ENCODE measurements at places on chromosomes 7 and 10. TPM values are rescaled to one million over a fixed set of nuclear protein-coding genes. Genes with fewer than 3 reads are reported as not detected.

DNA sequence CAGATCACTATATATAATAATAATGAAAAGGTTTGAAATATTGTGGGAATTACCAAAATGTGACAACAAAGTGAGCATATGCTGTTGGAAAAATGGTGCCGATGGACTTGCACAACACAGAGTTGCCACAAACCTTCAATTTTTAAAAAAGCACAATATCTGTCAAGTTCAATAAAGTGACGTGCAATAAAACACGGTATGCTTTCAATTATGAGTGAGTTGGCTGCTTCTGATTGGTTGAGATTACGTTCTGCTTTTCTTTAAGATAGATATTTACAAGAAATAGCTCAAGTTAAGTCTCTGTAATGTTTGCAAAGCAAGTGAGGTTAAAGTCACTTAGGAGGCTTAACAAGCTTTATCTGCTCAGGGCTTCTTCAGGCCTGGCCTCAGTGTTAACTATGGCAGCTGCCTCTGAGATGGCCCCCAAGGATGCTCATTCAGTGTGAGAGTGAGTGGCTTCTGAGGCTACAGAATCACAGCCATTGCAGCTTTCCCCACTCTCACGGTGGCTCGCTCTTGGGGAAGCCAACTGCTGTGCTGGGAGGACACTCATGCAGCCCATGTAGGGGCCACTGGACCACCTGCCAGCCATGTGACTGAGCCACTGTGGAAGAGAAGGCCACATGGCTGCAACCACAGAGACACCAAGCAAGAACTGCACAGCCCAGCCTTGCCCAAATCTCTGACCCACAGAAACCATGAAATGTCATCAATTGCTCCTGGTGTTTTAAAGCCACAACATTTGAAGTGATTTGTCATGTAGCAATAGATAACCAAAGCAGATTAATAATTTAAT lies 78.3 kb upstream of the TMEM72 start:
- no peak for DNase-seq

GRCh38 chr7:76509931-76510877 lies at the start of gene UPK3B:
Gene UPK3B (plus strand): TSS chr7:76510552. CDS start chr7:76510653, 101 bp downstream.
- no peak for DNase-seq

DNA sequence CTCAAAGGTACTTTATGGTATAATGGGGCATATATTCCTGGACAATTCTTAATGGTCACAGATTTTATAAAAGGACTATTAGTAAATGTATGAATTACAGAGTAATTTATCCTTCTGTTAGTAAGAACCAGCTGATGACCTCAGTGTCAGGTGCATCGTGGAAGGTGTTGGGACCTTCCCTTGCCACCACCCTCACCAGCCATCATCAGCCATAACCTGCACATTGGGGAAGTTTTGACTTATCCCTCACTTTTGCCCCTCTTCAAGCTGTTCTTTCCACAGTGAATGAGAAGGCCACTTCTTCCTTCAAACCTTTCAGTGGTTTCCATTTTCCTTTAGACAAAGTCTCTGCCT lies 52.2 kb downstream of the FIGNL1 start:
- no peak for DNase-seq

Gene CALHM1
- not detected for total RNA-seq

Gene C7orf57
- not detected for total RNA-seq

GRCh38 chr7:38294926-38295325 lies 21.5 kb upstream of the TARP start:
- DNase-seq: no peak

Gene SFRP5
- 2.9 TPM for total RNA-seq

Gene SORCS1
- total RNA-seq: 1.4 TPM

DNA sequence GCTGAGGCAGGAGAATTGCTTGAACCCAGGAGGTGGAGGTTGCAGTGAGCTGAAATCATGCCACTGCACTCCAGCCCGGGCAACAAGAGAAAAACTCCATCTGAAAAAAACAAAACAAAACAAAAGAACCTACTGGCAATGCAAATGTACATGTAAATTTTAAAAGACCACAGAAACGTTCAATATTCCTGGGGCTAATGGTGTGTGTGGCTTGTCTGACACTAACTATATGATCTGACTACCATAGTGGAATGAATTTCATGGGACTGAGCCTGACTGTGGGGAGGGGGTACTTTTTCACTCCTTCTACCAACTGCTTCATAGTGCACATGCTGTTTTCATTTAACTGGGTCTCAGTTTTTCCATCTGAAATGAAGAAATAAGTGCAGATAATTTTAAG lies 69.6 kb downstream of the ITPRID1 start:
- no peak for DNase-seq

DNA sequence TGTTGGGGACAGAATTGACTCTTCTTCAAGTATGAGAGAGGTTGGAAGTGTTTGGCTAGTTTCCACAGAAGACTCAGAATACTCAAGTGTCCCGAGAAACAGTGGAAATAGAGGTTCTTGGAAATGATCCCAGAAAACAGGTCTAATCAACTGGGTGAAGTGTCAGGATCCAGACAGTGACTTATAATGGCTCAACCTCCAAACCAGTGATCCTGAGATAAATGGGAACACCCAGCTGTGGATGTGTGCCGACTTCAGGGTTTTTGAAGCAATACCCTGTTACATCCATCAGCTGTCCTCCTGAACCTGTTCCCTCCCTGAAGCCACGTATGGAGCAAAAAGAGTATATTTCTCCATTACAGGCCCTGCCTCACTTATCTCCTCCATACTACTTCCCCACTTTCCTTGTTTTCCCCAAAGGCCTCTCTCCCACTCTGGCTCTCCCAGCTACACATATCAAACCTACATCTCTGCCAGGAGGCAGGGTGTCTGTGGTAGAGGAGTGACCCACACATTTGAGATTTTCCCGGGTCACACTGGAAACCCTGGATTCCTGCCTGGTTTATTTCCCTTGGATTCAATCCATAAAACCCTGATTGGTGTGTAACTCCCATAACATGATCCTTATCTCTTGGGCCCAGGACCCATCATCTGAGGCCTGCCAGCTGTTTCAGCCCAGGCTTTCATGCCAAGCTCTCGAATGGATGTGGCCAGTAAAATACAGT lies 17.6 kb upstream of the ELOVL3 start:
- no peak for DNase-seq

DNA sequence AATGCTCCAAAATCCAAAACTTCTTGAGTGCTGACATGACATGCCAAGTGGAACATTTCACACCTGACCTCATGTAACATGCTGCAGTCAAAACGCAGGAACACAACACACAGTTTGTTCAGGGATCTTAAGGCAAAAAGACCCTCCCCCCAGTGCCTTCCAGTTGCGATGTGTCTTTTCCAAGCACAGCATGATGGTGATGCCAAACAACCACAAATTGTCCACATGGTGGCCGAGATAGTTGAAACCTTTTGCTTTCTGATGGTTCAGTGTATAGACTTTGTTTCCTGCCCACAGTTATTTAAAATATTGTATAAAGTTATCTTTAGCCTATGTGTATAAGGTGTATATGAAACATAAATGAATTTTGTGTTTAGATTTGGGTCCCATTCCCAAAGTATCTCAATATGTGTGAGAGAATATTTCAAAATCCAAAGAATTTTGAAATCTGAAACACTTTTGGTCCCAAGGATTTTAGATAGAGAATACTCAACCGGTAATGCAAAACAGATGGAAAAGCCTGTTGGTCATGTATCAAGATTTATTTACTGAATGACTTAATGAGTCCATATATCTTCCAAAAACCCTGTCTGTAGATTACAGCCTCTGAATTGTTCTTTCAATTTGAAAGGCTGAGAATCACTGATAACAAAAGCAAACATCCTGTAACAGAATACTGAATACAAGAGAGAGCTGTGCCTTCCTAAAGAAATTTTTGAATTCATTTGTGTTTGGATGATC lies 93.4 kb upstream of the OIT3 start:
- no peak for DNase-seq

DNA sequence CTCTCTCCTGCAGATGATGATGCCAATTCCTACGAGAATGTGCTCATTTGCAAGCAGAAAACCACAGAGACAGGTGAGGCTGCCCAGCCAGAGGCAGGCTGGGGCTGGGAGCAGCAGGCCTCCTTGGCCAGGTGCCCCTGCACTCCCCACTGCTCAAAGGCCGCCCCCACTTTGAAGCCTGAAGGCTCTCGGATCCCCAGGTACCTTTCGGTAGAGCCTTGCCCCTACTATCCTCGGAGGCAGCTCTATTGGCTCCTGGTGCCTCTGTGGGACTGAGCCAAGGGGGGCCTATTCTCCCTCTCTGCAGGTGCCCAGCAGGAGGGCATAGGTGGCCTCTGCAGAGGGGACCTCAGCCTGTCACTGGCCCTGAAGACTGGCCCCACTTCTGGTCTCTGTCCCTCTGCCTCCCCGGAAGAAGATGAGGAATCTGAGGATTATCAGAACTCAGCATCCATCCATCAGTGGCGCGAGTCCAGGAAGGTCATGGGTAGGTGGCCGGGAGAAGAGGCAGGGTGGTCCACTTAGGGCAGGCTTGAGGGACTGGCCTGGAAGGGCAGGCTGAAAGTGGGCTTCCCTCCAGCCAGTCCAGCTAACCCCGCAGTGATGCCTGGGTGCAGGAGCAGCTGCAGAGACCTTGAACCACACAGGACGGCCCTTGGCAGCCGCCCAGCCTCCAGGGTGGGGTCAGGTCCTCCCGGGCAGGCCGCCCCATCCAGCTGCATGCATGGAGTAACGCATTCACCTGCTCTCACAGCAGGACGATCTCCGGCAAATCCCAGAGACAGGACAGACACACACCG lies 14.1 kb downstream of the LAT2 start:
- no peak for DNase-seq

- DNase-seq: no peak
Measured at GRCh38 chr10:75058161-75058560, 53.3 kb upstream of the SAMD8 start.

Gene KCNMA1
- total RNA-seq: 1.2 TPM

DNA sequence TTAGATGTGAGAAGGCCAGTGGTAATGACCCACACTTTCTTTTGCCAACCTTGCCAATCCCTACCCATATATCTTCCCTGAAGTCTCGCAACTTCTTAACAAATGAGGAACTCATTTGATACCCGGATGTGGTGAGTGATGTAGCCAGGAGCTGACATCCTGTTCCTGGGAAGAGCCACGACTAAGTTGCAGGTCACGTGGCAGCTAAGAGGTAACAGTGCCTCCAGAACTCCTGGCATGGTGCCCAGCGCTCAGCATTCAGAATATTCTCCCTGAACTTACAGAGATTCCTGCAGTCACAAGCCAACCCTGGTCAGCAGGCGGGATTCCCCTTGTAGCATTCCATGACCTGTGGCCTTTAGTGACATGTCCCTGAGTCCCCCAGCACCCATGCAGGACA lies 282.5 kb downstream of the GALNT17 start:
- DNase-seq: peak; percentile 70

Gene METTL27
- 0.42 TPM for total RNA-seq

Gene PLCE1
- total RNA-seq: 62.0 TPM

Gene TRPV5
- total RNA-seq: not detected

DNA sequence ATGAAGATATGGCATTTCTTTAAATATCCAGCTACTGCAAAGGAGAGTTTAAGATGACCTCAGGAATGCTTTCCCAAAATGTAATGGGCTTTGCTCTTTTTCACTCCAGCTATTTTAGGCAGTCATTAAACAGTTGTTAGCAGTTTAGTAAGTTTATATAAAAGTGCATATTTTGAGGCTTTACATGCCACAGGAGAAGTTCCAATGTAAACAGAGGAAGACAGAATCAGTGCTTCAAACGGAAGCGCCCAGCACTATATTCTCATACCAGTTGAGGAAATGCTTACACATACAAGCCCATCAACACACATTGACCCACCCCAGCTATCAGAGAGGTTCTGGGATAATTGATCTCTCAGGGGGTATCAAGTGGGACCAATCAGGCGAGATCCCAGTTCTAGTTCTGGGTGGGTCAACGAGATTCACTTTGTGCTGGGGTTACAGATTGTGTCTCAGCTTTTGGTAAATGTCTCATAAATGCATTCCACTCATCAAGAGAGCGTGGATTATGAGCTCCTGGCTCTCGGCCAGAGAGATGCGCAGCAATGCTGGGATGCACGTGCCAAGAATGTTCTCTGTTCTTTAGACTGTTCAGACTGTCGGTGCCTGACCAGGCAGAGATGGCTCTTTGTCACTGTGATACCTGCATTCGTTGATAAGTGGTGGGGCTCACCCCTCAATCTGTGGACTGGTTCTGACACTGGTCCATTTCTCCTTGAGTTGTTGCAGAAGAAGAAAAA lies 55.0 kb downstream of the CACNB2 start:
- no peak for DNase-seq

Gene OLAH
- total RNA-seq: not detected

GRCh38 chr7:6554848-6555247 lies 3.6 kb upstream of the GRID2IP start:
- no peak for DNase-seq

Gene PON1
- not detected for total RNA-seq

Gene FBXL13
- total RNA-seq: 0.87 TPM

DNA sequence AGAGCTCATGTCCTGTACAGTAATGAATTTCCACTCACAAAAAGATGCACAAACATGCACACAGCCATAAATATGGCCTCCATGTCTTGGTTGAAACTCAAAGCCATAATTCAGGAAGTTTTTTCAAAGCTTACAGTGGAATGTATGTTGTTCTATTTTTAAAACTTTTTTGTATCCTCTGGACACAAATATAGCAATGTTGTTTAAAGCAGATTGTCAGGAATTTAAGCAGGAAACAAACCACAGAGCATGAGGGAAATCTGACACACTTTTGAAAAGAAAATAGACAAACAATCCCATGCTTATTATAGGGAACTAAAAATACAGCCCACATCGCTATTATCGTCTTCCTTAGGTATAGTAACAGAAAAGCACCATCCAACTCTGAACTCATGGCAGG lies 21.5 kb downstream of the LRRN3 start:
- DNase-seq: no peak

- no peak for DNase-seq
Measured at GRCh38 chr10:130812381-130813148, 499.0 kb downstream of the TCERG1L start.

DNA sequence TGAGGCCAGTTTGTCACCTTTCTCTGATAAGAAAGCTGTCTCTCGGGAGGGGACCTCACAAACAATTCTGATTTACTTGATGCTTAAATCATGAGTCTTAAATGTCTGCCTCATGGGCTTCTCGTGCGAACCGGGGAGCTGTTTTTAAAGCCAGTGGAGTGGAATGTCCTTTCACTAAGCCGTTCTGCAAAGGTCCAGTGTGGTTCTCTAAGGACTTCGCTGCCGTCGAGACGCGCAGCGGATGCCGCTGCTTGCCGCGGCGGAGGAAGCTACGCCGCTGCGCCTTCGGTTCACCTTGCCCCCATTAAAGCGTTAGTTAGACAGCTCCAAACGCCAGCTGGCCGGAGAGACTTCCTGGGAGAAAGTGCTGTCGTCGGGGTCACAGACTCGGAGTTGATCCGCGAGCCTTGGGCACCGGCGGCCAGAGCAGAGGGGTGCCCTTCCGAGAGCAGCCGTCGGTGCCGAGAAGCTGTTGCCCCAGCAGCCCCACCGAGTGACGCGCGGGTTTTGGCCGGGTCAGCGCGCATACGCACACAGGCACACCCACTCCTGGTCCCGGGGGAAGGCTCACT lies 1.3 kb upstream of the HMX3 start:
- no peak for DNase-seq

DNA sequence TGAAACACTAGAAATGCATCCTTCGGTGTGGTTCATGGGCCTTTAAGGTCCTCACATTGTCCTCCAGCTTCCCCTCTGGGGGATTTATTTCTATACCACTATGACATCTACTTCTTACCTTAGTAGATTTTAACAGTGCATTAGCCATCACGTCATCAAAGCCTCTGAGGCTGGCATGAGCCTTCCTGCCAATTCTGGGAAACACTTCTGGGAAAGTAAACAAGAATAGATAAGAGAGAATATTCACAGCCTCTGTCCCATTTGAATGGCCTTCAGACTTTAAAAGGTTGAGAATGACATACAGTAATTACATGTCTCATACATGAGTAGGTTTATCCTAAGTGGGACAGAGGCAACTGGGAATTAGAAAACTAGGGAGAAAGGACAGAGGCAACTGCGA lies 89.7 kb downstream of the AMPH start:
- no peak for DNase-seq

Gene DUSP5
- 22.1 TPM for total RNA-seq

Gene OR2A42
- not detected for total RNA-seq

Measured in heart right ventricle (tissue), 16 donors.